Activated naive CD4-positive, alpha-beta T cell (primary cell): ENCODE measurements at places on chromosomes 2 and 18.

DNA sequence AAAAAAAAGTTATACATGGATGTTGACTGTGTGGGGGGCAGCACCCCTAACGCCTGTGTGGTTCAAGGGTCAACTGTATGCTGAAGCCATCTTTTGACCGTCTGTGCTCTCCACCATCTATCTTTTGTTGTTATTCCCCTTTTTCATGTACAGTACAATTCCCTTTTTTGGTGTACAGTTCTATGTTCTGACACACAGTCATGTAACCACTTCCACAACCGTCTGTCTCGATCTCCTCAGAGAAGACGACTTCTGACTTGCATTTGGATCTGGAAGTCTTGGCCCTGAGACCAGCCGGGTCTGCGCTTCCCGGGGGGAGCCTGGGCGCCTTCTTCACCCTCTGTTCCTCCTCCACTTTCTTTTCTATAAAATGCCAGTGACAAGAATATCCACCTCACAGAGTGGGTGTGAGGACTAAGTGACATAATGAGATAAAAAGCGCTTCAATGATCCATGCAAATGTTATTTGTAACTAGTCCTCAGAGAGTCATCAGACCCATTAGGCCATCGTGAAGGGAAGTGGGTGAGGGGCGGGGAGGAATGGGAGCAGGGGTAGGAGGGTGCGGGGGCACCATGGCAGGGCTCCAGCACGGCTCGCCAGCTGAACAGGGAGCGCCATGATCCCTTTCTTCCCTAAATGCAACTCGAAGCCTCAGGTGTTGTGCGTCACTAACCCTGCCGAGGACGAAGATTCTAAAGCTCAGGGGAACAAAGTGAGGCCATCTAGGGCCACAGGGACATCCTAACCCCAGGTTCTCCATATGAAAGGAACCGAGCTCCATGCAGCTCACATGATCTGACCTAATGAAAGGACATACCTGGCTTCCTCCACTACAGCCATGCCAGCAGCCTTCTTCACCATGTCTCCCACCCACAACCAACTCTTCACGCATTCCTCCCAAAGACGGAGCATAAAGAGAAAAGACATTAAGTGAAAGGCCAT lies 16.6 kb downstream of the ADCY3 start:
- DNase-seq, result no peak

- DNase-seq, result no peak
Measured at GRCh38 chr2:239150125-239151011, 250.5 kb downstream of the HDAC4 start.

GRCh38 chr2:29014811-29015421 lies 33.8 kb downstream of the TOGARAM2 start:
- peak; percentile 58 for DNase-seq

DNA sequence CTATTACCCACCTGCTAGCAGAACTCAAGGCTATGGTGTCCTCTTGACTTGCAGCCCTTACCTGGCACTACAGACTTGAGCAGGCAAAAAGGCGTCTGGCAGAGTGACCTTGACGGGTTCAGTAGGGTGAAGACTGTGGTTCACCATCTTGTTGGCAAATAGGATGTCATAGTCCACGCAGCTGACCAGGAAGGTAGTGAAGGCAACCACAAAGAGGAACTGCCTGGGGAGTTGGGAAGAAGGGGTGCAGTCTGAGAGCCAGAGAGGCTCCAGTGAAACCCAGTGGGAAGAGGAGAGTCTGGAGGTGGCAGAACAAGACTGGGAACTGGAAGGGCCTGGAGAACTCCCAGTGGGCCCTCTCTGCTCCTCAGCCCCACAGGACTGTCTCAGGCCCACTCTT lies 4.1 kb downstream of the ATG9A start:
- no peak for DNase-seq

GRCh38 chr2:119366161-119366648 lies 429 bp downstream of the C2orf76 start:
- no peak for DNase-seq

DNA sequence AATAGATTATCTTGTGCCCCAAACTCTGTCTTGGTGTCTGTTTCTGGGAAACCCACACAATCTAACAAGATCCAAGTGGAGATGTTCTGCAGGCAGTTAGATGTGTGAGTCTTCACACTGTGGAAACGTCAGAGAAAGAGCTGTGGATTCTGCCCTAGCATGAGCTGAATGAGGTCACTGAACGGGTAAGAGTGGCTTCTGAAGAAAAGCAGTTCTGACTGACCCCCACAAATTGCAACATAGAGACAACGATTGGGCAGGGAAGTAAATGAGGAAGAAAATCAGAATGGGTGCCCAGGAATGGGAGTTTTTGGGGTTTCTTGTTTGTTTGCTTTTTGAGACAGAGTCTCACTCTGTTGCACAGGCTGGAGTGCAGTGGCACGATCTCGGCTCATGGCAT lies 12.9 kb upstream of the RPL37A start:
- no peak for DNase-seq

DNA sequence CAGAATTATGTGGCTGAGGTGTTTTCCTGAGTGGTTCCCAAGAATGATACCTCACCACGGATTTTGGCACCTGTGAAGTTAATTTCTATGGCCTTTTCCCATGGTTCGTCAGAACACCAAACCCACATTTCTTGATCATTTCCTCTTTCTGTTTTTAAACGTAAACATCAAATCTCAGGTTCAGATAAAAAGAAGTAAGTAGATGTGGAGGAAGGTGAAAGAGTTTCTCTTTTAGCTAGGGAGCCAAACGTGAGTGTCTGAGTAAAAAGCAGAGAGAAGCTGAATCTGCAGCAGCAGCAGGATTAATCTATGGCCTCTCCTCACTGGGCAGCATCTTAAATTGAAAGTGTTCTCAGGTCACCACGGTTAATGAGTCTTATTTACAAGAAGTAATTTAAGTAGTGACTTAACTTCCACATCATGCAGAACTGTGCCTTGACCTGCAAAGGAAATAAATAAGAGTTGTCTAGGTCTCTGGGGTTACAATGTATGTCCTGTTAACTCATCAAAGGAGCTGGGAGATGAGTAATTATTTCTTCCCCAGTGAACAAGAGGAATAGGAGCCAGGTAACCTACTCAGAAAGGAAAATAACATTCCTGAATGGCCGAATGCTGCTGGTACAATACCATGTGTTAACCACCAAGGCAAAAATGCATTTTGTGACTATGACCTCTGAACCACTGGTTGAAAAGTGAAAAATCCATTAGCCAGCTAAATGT lies 139.6 kb upstream of the NETO1 start:
- DNase-seq, result no peak

DNA sequence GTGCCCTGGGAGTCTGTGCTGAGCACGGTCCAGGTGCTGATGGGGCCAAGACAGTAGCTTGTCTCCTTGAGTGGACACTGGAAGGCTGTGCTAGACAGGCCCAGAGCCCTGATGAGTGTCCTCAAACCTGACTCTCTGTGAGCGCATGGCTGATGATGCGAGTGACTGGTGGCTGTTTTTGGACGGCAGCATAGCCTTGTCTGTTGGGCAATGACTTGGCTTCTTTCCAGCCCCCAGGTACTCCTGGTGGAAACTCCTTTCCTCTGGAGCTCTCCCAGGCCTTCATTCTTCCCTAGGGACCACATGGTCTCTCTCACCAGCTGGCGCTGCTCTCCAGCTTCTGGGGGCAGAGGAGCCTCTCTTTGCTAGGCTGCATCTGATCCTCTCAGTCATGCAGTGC lies 207.6 kb upstream of the SMIM21 start:
- no peak for DNase-seq

DNA sequence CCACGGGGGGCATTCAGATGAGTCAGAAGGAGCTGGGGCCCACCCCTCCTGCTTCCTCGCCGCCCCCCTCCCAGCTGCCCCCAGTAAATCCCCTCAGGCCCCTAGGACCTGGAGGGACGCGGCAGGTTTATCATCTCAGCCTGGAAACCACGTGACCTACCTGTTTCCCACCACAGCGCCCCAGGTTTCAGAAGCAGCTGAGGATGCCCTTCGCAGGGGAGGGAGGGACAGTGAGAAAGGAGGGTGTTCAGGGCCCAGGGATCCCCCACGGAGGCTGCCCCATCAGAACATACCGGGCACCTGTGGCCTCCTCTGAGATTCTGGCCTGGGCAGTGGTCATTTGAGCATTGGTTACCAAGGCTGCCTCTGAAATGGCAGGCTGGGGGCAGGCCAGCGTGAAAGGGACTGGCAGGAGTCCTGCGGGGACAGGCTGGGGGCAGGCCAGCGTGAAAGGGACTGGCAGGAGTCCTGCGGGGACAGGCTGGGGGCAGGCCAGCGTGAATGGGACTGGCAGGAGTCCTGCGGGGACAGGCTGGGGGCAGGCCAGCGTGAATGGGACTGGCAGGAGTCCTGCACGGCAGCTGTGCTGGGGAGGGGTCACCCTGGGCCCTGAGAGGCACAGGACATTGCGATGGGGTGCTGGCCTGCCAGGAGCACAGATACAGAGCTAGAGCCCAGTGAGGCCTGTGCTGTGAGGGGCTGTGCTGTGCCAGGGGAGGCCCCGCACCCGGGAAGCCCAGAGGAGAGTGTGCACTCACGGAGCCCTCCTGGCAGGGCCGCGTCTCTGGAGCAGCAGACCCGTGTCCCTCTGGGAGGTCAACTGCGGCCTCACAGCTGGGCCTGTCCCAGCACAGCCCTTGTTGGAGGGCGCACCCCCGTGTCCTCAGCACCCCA lies 1.6 kb downstream of the NEU4 start:
- no peak for DNase-seq

DNA sequence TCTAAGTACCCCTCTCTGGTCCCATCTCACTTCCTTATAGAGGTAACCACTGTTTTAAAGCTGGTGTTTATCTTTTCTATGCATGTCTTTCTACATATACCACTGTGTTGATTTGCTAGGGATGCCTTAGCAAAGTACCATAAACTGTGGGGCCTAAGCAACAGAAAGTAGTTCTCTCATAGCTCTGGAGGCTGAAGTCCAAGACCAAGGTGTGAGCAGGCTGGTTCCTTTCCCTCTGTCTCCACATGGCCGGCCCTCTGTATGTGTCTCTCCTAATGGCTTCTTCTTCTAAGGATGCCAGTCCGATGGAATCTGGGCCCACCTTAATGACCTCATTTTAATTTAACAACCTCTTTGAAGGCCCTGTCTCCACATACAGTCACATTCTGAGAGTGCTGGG lies 40.8 kb upstream of the ROCK2 start:
- no peak for DNase-seq

DNA sequence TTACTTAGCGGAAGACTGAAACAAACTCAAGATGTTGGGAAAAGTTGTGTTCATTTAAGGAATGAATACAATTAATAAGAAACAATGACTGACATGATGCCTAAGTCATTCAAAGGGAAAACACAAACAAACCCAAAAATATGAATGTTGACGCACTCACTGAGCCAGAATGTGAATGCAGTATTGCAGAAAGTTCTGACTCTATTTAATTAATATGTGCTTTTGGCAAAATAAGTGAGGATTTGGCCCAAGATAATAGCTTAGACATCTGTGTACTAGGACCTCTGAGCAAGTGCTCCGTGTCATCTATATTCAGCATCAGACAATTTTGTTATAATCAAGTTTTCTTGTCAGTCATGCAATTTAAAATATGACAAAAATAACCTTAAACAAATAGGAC lies 1138.8 kb upstream of the NXPH2 start:
- DNase-seq, result no peak

DNA sequence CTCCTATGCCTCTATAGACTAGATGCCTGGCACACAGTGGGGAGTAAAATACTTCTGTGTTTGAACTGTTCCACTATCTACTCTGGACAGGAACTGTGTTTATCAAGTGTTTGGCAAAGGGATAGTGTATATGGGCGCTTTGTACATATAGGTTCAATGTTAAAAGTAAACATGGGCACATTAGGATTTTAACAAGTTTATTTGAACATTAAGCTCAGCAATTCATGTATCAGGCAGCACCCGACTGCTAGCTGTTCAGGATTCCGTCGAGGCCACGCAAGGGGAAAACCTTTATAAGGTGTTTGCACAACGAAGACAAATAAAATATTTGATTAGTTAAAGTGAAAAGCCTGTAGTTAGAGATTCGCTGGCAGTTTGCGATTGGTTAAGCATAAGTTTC lies 43.4 kb upstream of the ROCK2 start:
- DNase-seq, result no peak

DNA sequence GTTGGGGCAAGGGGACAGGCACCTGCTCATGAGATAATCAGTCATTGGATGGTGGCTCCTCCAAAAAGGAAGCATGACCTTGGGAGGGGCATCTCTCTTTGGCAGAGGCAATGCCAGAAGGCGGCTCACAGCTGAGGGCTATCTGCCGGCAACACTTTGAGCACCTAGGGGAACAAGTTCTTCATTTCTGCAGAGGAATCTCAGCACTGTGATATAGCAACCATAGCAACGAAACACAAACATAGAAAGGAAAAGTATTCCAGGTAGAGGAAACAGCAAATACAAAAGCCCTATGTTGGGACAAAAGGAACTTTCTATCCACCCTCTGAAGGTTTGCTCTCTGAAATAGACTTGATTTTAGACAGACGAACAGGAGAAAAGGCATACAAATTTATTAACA lies 89.1 kb upstream of the NEDD4L start:
- no peak for DNase-seq

GRCh38 chr2:221778025-221778424 lies 205.9 kb upstream of the EPHA4 start:
- DNase-seq, result no peak

GRCh38 chr2:137981112-137981656 lies 16.9 kb downstream of the HNMT start:
- no peak for DNase-seq

DNA sequence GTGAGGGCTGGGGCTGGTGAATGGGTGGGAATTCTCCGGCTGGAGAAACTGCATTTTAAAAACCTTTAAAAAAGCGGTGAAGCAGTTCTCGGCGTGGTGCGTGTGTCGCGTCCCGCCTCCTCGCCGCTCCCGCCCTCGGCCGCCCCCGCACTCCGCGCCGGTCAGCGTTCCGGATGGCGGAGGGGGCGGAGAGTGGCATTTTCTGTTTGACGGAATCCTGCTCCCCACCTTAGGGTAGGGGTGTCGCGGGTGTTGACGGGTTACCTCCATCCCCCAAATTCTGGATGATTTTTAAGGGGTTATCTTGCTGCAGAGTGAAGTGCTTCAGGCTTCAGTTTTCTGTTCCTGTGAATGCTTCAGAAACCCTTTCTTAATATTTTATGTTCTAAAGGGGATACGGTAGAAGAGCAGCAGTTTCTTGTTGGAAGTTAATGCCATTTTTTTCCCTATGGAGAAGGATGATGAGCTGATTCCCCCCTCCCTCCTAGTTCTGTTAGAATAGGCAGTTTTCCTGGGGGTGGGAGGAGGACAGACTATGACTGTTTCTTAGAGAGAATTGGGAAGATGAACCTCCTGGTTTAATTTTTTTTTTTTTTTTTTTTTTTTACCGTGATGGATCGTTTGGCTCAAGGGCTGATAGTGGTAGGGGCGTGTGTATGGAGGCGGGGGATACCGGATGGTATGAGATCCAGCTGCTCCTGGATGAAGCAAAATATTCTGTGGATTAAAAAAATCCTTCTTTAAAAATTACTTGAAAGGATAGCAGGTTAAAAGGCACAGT lies 756 bp downstream of the ABI2 start:
- DNase-seq, result no peak

GRCh38 chr2:27322766-27323595 lies at the start of gene MPV17:
Gene MPV17, minus strand, starts transcription at chr2:27323097. Its CDS starts 580 bp downstream, at chr2:27322517.
- peak; percentile 63 for DNase-seq

DNA sequence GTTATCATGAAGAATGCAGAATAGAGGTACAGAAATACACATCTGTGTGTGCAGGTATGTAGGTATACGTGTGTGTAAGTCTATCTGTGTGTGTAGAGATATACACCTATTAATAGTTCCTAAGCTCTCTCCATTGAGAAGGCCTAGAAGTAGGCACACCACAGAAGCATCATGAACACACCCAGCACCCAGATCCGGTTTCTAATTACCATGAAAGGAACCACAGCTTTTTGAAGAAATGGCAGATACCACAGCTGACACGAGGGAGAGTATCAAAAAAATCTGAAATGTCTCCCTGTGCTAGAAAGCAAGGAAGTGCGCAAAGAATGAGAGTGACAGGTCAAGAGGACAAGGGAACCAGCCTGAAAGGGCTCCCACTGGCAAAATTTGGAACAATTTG lies 27.7 kb upstream of the AP1S3 start:
- DNase-seq, result no peak
